Right ventricle myocardium inferior (tissue), 1 donor: ENCODE measurements at places on chromosomes 12 and 14. TPM values are rescaled to one million over a fixed set of nuclear protein-coding genes. Genes with fewer than 3 reads are reported as not detected.

DNA sequence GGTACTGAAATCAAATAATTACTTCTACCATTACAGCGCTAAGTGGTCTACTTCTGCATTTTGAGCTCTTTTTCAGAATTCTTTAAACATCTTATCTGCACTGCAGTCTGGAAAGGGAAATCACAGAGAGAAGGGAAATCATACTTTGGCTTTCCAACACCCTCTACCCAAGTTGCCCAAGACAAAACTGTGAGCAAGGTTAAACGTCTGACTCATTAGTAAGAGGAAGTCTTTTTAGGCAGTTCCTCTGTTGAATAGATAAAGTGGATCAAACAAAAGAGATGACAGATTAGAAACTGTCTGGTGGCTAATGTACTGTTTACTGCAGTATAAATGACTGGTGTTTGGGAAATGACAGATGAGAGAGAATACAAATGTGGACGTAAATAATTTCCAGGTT, 858.1 kb downstream of the NRXN3 start:
- no peak for DNase-seq

DNA sequence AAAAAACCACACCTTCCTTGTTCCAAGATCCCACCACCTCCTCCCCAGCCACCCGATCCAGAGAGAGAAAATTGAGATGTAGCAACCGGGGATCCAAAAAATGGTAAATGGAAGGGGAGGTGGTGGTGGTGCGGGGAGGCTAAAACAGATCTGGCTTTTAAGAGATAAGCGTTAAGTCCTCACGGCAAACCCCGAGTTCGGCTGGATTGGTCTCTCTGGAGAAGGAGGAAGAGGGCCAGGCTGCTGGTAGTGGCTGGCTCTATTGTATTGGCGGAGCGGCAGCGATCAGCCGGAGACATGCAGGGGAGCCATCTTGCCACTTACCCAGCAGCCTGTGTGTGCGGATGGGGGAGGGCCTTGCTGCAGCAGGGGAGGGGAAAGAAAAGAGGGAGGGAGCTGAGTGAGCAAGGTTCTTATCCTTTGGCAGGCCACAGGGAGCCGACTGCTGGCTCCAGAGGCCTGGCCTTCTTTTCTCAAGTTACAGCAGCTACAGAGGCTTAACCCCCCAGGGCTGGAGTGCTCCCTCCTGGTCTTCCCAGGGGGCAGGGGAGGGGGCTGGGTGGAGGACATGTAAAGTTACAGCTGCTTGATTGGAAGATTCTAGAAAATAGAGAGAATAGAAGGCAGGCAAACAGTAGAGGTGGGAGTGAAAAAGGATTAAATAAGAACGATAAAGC, 14.1 kb upstream of the CDH24 start:
- peak; percentile 92 for DNase-seq

DNA sequence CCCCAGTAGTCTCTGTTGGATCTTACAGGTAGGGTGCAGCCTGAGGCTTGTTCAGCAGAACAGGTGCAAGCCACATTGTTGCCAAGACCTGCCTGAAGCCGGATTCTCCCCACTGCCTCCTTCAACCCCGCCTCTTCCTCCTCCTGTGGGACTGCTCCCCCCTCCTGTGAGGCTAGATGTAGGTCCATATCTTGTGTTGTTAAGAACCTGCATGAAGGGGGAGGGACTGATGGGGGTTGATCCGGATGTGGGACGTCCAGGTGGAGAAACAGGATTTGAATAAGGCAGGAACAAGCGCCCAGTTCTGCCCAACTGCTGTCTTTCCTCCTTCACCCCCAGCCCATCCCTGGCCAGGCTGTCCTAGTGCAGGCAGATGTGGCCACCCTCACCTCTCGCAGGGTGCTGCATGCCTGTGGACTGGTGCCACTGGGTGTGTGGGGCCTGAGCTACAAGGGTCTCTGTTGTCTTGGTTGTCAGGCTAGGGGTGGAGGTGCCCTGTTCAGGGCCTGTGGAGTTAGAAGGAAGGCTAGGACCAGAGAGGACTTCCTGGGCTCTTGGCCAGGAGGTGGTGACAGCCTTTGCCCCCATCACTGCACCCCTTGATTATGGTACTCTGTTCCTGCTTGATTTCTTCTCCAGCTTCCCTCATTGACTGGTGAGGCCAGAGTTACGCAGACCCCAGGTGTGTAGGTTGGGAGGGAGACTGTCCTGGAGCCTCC, 1.4 kb downstream of the NR4A1 start:
- DNase-seq, result peak; percentile 62

The NKX2-1 gene
- not detected for total RNA-seq

The VRTN gene
- not detected for total RNA-seq

GRCh38 chr12:48811437-48812090, 6.7 kb upstream of the CACNB3 start:
- no peak for DNase-seq

GRCh38 chr14:102510616-102511520, 1.3 kb upstream of the ANKRD9 start:
- DNase-seq, result peak; percentile 64

The SRRM4 gene
- total RNA-seq, result 0.43 TPM

DNA sequence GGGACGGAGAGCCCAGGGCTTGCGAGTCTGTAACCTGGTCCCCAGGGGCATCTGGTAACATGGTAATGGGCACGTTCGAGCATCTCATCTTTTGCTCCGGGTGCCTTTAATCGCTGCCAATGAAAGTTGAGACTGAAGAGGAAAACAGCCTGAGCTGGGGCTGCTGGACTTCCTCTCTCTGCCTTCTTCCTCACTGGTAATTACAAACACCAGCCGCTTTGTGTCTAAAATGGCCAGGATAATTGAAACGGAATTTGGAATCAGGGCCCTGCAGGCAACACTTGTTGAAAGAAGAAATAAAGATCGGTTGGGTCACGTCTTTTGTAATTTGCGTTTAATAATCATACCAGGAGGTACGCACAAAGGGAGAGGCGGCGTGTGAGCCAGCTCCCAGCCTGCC, 51.5 kb upstream of the GPATCH2L start:
- no peak for DNase-seq

The IGF1 gene
- 10.9 TPM for total RNA-seq

The ITGB7 gene
- 0.76 TPM for total RNA-seq

DNA sequence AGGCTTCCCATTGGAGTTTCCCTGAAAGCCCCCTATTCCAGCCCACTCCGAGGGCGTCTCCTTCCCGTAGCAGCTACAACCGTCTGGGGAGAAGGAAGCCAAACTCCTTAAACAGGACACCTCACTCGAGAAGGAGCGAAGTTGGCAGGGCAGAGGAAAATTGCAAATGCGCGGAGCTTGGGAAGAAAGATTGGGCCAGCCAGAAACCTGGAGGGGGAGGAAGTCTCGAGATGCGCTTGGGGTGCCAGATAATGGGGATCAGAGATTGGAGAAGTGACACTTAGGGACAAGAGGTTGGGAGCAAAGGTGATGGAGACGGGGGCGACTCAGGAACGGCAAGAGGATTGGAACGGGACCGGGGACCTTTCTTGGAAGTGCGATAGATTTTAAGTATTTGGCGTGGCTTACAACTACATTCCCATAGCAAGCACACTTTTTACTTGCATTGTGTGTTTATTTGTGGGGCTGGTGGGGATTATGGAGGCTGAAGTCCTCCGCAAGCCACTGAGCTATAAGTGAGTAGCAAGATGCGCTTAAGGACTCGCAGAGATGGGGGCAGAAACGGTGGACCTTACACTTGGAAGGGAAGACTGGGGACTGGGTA, 926 bp downstream of the HRK start:
- DNase-seq, result no peak

The SDR9C7 gene
- total RNA-seq, result not detected

The PTPRQ gene
- 0.70 TPM for total RNA-seq

GRCh38 chr14:87705439-87705896, 287.5 kb downstream of the GALC start:
- no peak for DNase-seq

The NOVA1 gene
- 3.8 TPM for total RNA-seq

- peak; percentile 60 for DNase-seq
Measured at GRCh38 chr14:68476212-68477109, 316.4 kb downstream of the ZFP36L1 start.

The TRIM9 gene
- total RNA-seq, result 0.62 TPM
